ENCODE measurements at places on chromosomes 7 and 10.

DNA sequence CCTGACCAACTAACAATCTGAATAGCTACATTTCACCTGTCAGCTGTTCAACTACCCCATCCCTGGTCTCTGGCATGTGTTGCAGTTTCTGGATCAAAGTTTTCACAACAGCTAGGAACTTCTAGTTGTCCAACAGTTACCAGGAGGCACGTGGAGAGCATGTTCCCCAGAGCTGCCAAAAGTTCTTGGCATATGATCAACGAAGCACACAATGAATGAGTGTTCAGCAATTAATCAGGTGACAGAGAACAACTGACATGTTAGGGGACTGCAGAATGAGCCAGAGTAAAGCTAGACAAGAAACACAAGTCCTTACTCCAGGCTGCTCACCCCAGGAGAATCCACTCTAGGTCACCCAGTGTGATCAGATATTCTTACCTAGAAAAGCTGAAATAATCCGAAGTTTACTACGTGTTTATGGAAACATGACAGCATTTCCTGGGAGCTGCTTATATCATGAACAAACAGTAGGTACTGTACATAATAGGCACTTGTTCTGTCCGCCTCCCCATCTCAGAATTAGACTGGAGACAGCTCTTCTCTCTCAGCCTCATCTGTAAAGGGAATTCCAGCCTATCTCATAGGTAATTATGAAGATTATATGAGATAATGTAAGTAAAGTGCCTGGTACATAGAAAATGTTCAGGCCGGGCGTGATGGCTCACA, 50.6 kb downstream of the ZNF438 start:
- no peak for DNase-seq

DNA sequence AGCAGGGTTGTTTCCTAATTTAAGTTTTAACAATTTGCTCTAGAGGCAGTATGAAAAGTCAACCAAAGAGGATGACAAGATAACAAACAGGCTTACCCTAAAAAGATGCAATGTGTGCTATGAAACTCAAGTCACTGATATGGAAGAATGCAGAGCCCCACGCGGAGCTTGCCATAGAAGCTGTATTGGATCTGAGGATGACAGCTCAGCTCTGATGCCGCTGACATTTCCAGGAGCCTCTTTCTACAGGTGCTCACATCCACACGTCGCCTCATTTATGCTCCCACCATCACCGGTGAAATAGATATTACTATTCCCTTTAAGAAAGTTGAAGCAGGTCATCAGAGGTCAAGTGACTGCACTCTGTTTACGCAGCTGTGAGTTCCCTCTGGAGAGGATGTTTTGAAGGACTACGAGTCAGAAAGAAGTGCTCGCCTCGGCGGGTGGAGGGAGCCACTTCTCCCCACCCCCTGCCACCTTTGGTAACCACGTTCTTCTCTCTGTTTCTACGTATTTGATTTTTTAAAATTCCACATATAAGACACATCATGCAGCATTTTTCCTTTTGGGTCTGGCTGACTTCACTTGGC, 275.4 kb downstream of the GLRX3 start:
- no peak for DNase-seq

- DNase-seq = no peak
These were observed 3.2 kb downstream of the MMS19 start for GRCh38 chr10:97494863-97495506.

DNA sequence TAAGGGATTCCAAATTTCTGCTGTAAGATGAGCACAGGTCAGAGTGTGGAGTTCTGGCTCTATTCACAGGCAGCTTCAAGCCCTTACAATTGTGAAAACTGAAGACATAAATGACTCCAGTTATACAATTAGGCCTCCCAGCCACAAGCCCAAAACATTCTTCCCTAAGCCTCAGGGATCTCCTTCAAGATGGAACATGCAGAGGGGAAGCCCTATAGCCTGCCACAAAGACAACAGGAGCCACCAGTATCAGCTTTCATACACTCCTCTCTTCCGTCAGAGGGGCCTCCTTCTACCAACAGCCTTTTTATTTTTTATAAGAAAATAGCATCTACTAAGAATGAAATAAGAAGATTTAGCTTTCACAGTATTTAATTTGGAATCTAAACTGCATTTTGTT, 46.5 kb downstream of the DLD start:
- DNase-seq = no peak

DNA sequence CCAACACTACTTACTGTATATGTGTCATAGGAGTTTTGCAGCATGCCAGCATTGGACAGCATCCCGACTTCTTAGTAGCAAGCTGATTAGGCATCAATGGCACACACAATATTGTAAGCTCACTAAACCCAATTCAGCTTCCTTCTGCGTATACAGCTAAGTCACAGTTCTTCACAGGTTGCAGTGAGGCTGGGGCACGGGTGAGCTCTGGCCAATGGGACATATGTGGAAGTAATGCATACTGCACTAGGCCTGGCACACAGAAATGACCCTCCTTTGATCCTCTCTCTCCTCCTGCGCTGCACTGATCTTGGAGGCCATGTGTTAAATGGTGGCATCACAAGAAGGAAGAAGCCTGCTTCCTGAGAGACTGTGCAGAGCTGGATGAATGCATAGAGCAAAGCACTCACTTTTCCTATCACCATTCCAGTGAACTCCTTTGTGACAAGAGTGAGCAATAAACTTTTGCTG, 11.9 kb downstream of the RAB11FIP2 start:
- DNase-seq = no peak

DNA sequence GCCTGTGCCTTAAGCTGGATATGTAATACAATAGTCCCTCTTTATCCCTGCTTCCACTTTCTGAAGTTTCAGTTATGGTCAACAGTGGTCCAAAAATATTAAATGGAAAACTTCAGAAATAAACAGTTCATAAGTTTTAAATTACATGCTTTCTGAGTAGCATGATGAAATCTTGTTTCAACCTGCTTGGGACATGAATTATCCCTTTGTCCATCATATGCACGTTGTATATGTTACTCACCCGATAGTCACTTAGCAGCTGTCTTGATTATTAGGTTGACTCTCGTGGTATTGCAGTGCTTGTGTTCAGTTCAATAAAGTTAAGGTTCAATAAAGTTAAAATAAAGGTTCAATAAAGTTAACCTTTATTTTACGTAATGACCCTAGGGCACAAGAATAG, 25.5 kb downstream of the C1GALT1 start:
- no peak for DNase-seq

DNA sequence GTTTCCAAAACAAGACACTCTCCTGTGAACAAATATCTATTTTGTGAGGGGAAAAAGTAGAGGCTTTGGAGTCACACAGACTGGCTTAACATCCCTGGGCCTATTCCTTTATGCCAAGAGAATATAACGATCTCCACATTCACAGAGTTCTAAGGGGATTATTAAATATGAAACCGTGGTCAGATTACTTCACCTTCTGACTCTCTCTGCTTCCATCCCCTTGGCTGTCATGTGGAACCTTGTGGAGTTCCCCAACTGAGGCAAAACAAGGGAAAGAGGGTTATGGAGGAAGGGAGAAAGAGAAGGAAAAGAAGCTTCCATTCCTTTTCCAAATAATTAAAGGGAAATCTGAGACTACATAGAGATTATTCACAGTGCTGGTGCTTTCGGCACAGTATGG, 55.5 kb upstream of the ATP6V0A4 start:
- DNase-seq = no peak

DNA sequence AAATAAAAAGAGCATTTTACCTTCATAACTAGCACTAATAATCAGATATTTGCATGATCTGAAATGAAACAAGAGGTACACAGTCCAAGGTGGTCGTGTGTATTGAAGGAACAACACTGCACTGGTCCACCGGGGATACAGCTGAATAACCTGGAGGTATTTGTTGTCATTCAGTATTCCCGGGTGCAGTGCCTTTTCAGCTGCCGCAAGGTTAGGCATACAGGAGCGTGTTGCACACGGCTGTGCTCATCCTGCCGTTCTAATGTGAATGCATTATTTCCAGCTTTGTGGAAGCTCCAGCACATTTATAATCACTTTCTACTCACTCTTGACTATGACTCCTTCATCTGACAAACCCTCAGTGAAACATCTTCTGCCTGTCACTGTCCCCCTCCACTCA, 377.8 kb downstream of the GFRA1 start:
- DNase-seq = no peak

- DNase-seq = no peak
These were observed 4.4 kb downstream of the LAMTOR4 start for GRCh38 chr7:100152937-100153666.

DNA sequence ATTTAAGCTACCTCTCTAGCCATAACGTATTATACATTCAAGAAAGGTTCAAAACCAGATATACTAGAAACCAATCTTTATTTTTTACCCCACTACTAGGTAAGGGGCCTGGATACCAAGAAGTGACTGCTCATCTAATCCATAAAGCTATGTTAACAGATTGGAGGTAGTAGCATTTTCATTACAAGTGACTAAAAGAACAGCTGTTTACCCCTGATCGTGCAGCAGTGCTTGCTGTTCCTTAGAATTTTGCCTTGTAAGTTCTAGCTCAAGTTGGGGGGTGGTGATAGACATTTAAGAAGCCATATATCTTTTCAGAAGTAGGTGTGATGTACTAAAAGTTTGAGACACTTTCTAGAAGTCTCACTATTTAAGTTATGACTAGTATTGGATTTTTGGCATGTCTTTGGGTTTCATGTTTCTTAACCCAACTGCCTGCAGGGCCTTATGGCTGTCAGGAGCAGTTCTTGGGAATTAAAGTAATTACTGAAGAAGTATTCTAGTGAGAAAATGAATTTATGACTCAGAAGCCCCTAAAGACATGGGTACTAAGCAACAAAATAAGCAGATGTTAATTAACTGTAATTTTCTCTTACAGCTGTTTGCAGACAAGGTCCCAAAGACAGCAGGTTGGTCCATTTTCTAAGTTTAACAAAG, 2.3 kb downstream of the PPIA start:
- no peak for DNase-seq

- DNase-seq = no peak
These were observed 308.4 kb downstream of the HDAC9 start for GRCh38 chr7:18803923-18804322.

DNA sequence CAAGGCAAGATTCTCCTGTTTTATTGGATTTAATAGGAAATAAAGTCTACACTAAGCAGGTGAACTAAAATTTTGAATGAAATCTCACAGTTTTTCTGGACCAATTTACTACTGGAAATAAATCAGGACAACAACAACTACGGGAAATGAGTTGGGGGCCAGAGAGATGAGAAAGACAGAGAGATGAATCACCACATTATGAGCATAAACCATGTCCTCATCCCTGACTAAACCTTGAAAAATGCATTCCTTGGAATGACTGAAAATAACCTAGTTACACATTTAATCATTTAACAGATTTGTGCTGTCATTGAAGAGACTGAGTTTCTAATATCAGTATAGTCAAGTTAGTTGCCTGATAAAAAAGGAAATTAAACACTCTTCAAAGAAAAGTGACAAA, 608.4 kb upstream of the KCND2 start:
- no peak for DNase-seq

DNA sequence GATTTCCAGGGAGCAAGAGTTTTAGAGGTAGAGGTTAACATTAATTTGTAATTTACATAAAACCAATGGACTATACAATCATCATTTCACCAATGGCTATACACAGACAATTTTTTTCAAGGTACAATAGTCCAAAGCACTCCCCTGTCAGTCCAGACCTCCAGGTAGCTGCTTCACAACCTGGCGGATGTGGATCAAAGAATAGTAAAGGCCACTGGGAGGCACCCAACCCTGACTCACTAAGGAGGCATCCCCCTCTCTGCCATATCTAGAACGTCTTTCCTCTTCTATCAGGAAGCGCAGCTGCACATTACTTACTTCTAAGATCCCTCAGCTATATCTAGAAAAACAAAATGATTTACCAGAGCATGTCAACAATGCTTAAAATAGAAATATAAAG, 217.7 kb upstream of the AOAH start:
- no peak for DNase-seq

- no peak for DNase-seq
These were observed 13.0 kb downstream of the ZNF316 start for GRCh38 chr7:6650086-6650485.

DNA sequence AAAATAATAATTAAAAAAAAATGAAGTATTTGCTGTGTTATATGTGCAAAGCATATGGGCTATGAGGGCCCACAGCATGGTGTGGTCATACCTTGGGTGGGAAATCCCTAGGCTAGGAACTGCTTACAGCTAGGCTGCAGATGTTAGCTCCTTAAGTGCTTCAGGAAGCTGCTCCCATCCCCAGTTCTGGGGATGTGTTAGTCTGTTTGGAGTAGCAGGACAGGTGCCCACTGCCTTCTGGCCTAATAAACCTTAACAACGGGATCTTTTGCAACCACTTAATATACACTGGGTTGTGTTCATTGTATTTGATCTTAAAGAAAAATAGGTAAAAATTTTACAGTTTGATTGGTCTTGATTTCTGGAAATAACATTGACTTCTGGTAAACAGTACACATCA, 46.3 kb downstream of the HK1 start:
- no peak for DNase-seq

DNA sequence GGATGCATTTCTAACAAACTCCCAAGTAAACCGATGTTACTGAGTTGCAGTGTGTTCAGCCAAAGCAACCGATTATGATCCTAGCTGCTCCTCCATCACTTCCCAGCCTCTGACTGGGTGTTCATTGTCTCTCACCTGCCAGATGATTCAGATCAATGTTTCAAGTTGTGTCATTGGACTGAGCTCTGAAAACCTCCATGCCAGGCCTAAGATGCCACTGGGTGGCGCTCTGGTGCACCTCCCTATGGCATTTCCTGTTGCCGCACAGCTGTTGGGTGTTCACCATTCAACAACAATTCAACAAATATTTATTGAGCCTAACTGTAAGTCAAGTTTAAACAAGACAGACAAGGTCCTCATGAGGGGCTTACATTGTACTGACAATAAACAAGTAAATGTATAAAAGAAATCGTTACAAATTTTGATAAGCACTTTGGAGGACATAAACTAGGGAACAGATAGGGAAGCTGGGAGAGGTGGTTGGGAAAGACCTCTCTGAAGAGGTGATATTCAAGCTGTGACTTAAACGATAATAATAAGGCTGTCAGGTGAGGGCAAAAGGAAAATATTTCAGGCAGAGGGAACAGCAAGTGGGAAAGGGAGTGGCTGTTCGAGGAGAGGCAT, 22.8 kb downstream of the RGR start:
- DNase-seq = peak; percentile 81

DNA sequence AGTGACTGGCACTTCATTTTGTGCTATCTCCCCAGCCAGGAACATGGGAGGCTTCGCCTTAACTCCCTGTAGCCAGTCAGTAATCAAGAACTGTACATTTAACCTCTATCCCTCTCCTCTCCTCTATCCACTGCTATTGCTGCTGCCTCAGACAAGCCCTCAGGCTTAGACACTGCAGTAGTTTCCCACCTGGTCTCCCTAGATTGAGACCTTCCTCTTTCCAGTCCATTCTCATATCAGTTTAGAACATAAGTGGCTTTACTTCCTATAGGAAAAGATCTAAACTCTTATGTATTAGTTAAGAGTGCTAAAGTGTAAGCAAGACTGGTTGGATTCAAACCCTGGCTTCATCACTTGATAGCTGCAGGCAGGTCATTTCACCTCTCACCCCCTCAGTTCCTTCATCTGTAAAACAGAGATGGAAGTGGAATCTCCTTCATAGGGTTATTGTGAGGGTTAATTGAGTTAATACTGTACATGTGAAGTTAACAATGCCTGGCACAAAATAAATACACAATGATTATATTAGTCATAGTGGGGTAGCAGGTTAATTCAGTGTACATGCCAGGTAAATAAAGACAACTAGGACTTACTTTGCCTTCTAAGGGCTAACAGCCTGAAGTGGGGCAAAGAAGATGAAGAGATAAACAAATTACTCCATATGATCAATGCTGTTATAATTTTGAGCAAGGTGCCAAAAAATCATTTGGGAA, 76.1 kb downstream of the ZNF277 start:
- no peak for DNase-seq

GRCh38 chr10:71797533-71798307, 24.4 kb upstream of the VSIR start:
- DNase-seq = peak; percentile 53
